ENCODE measurements at places on chromosomes 6 and 20. TPM values are rescaled to one million over a fixed set of nuclear protein-coding genes. Genes with fewer than 3 reads are reported as not detected.

The LY6G6F gene
- not detected for total RNA-seq

The NDUFAF4 gene
- 10.2 TPM for total RNA-seq

DNA sequence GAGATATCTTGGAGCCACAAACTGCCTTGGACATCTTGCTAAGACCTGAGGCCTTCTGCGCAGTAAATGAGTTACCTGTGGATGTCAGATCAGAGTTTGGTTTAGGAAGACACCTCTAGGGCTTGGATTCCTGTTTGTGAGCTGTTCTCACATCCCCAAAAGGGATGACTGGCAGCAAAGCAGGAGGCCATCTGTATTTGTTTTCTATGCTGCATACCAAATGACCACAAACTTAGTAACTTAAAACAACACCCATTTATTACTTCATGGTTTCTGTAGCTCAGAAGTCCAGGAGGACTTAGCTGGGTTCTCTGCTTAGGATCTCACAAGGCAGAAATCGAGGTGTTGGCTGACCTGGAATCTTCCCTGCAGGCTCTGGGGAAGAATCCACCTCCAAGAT is 116.7 kb downstream of the UNC5CL start:
- DNase-seq = no peak

DNA sequence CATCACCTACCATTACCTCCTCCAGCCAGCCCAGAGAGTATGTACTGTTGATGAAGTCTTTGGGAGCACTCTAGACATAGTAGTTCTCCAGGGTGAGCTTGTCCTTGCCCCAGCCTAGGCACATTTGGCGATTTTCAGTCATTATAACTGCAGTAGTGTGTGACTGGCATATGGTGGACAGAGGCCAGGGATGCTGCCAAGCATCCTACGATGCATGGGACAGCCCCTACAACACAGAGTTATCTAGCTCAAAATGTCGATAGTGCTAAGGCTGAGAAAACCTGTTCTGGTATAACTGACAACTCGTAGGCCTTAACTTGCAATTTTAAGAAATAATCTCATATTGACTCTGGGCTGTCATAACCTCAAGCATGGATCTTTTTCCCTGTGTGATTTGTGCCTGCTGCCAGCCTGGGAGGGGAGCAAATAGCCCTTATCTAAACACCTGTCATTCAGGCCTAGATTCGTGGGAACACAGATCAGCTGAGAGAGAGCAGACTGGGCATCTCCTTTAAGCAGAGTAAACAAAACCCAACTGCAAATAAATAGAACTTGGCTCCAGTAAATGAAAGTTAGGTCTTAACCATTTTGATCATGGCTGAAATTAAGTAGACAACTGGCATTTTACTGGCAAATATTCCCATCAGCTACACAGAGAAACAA is 102.6 kb downstream of the SPTLC3 start:
- no peak for DNase-seq

GRCh38 chr20:38825901-38826625 is 20.6 kb downstream of the PPP1R16B start:
- DNase-seq = peak; percentile 75

DNA sequence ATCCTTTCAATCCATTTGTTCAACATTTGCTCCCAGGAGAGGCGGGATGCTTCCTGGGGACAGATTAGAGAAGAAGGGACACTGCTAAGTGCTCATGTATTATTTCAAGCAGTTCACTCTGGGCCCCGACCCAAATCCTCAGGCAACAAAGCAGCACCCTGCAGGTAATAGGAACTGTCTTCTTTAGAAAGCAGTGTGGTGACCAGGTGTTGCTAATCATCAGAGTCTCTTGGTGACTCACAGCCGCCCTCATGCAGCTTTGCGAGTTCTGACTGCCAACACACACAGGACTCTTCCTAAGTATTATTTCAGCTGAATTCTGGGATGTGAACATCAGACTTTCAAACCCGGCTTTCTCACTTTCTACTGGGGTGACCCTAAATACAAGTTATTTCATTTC is 356.4 kb downstream of the PRKN start:
- no peak for DNase-seq

DNA sequence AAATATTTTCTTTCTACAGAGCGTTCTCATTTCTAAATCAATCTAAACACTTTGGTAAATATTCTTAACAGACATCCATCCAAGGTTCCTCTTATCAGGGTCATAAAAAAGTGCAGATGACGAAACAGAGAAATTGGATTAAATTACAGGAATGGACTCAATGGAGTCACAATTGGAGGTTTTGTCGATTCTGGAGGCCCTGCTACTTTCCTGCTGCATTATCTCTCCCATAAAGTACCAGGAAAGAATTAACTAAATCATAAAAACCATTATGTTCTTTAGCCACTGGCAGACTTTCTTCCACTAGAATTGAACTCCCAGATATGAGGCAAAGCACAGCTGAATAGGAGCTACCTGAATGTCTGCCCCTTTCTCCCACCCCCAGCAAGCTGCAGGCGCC is 610.6 kb downstream of the HDGFL1 start:
- no peak for DNase-seq

DNA sequence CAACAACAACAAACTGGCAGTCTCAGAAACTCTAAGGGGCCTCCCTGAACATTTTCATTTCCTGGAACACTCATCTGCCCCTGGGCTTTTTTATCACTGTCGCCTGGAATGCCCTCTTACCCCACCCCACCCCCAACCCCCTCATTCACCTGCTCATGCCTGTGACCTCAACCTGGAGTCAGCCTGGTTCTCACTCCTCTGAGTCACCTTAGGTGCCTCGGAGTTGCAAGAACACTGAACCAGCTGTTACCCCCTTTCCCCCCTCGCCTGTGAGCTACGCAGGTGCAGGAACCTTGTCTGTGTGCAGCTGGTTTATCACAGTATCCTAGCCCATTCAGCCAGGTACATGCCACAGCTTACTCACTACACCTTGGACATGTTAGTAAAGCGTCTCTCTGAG is 12.8 kb upstream of the SNAI1 start:
- no peak for DNase-seq

The ADGRF1 gene
- not detected for total RNA-seq

- peak; percentile 79 for DNase-seq
Observed at GRCh38 chr6:39377539-39377950, 55.0 kb upstream of the KCNK16 start.

The CYP39A1 gene
- 3.4 TPM for total RNA-seq

GRCh38 chr20:19706463-19706862 is 51.6 kb upstream of the RIN2 start:
- DNase-seq = no peak

All from dermis blood vessel endothelial cell (primary cell).